ENCODE measurements at places on chromosomes 2 and 18. TPM values are rescaled to one million over a fixed set of nuclear protein-coding genes. Genes with fewer than 3 reads are reported as not detected.
A peak's percentile ranks its signal among the peaks of the same experiment; 100 is the strongest.

DNA sequence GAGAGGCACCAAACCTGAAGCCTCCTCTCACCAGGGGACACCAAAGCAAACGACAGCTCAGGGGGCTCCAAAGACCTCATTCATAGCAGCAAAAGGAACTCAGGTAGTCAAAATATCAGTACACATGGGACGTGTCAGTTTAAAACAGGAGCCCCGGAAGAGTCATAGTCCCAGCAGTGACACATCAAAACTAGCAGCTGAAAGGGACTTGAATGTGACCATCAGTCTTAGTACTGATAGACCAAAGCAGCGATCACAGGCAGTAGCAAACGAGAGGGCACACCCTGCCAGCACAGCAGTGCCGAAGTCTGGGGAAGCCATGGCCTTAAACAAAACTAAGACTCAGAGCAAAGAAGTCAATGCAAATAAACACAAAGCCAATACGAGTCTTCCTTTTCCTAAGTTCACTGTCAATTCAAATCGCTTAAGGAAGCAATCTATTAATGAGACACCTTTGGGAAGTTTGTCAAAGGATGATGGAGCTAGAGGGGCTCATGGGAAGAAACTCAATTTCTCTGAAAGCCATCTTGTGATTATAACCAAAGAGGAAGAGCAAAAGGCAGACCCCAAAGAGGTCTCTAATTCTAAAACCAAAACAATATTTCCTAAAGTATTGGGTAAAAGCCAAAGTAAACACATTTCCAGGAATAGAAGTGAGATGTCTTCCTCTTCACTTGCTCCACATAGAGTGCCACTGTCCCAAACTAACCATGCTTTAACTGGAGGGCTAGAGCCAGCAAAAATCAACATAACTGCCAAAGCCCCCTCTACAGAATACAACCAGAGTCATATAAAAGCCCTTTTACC lies 1.2 kb downstream of the GALNT5 start:
- no peak for DNase-seq

DNA sequence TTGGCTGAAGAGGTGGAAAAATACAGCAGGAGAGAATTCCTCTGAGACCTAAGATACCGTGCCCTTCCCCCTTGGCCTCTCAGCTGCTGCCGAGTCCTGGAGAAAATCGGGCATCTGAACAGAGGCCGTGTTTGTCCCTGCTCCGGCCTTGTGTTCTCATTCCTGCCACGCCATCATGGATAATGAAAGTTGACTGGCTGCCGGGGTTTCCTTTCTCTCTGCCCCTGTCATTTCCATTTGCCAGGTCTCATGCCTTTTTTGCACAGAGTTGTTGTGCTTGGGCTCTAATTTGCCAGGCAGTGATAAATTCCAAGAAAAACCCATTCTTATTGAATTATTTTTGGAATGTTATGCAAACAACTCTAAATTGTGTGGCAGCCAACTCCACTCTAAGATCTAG lies 496.9 kb upstream of the TNP1 start:
- DNase-seq: no peak

GRCh38 chr2:234251326-234252271 lies 201.1 kb downstream of the SPP2 start:
- peak; percentile 35 for DNase-seq

The GLI2 gene
- total RNA-seq: 17.2 TPM

The ZC3H8 gene
- total RNA-seq: 6.8 TPM

The NGEF gene
- total RNA-seq: 0.71 TPM

GRCh38 chr2:69844560-69844959 lies 15.1 kb downstream of the GMCL1 start:
- no peak for DNase-seq

- no peak for DNase-seq
Observed at GRCh38 chr2:231244382-231245248, 46.2 kb downstream of the ARMC9 start.

- DNase-seq: no peak
Observed at GRCh38 chr2:218290316-218291261, 1.7 kb downstream of the TMBIM1 start.

- DNase-seq: no peak
Observed at GRCh38 chr2:234450431-234451124, 46.3 kb downstream of the ARL4C start.

DNA sequence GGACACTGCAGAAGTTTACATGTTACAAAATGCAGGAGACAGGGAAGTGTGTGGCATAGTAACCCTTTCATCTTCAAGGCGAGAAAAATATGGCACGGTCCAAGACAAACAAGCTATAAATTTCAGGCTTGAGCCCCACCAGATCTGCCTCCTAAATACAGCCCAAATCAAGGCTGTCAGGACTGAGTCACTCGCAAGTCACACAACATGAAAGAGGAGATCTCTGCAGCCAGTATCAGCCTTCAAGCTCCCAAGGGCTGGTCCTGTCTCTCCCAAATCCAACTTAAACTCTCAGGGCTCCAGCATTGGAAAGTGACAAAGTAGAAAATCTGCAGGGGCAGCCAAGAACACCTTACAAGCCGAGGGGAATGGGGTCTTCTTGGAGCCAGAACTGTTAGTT lies 106.3 kb upstream of the GATA6 start:
- no peak for DNase-seq
